ENCODE measurements at places on chromosomes 6 and 20. TPM values are rescaled to one million over a fixed set of nuclear protein-coding genes. Genes with fewer than 3 reads are reported as not detected.

The CAGE1 gene
- total RNA-seq: 0.14 TPM

The CCDC167 gene
- 31.1 TPM for total RNA-seq

The DIDO1 gene
- total RNA-seq: 53.8 TPM

The SLC17A5 gene
- total RNA-seq: 49.7 TPM
